ENCODE measurements at places on chromosomes 4 and X.

DNA sequence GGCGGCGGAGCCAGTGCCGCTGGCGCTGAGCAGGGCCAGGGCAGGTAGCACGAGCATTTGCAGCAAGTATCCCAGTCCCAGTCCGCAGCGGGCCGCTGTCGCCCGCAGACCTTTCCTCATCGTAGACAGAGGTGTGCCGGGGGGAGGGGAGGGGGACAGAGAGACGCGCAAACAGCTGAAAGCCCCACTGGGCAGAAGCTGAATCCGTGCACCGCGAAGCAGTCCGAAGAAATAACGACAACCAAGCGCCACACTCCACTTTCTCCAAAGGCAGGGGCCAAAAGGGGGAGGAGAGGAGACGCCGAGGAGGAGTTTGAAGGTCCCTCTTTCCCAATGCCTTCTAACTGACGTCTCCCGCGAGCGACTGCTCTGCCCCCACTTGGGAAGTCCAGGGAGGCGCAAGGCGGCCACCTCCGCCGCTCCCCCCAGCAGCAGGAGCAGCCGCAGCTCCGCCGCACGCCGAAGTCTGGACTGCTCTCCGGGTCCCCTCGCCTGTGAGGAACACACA is at the start of gene UNC5C:
Gene UNC5C (minus strand): TSS at position 236 of the 508 bp plus-strand sequence.
- peak; percentile 77 for ATAC-seq

DNA sequence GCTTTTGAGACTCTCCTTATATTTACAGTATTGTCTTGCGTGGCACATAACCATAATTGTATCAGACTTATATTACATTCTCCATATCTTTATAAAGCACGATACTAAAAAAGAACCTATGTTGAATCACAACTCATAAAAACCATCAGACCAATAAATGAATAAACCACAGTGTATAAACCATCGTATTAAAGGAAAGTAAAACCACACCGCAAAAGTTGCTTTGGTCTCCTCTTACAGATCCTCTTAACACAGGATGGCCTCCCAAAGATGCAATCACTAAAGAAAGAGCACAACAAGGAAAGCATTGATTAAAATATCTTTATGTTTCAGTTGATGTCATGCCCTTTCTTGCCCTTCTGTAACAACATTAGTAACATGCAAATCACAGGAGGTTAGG is 437.9 kb downstream of the AFF2 start:
- no peak for ATAC-seq

- no peak for ATAC-seq
Observed at GRCh38 chr4:40270609-40271008, 64.5 kb upstream of the CHRNA9 start.

DNA sequence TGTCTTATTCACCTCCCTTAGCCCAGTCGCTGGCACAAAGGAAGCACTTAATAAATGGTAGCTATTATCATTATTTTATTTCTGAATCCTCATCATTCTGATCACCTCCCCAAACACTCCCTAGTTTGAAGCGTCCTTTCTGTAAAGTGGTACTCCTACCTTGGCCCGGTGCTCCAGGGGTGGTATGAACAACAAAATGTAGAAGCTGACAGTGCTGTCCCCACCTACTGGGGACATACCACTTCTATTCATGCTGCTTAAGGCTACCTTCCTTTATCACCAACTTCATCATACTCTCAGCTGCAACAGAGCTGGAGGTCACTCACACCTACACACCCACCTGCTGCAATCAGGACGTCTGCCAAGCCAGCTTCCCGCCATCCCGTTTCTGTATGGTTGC is 40.8 kb upstream of the APLN start:
- ATAC-seq, result no peak

- ATAC-seq, result no peak
Observed at GRCh38 chr4:20621476-20621875, 78.8 kb upstream of the PACRGL start.

- no peak for ATAC-seq
Observed at GRCh38 chr4:44662623-44663005, 11.2 kb upstream of the YIPF7 start.

GRCh38 chrX:13733506-13733905 is 914 bp downstream of the TRAPPC2 start:
- no peak for ATAC-seq

DNA sequence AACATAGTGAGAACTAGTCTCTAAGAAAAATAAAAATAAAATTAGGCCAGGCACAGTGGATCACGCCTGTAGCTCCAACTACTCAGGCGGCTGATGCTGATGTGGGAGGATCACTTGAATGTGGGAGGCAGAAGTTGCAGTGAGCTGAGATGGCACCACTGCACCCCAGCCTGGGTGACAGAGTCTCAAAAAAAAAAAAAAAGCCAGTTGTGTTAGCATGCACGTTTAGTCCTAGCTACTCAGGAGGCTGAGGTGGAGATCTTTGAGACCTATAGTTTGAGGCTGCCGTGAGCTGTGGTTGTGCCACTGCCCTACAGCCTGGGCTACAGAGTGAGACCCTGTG is 2.5 kb downstream of the DCK start:
- ATAC-seq, result no peak

DNA sequence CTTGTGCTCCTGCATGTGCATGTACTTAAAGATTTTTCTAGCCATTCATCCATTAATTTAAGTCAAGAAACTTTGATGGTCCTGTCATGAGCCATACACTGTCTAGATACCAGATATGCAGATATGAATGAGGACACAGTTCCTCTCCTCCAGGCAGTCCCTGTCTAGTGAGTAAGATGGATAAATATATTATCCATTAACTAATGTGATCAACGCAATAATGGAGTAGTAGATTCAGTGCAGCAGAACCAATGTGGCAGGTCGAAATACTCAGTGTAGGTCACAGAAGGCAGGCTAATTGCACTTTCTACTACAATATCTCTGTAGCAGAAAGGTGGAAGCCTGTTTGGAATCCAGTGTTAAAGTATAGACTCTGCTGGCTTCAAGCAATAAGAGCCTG is 112.5 kb downstream of the PCDH7 start:
- ATAC-seq, result no peak

DNA sequence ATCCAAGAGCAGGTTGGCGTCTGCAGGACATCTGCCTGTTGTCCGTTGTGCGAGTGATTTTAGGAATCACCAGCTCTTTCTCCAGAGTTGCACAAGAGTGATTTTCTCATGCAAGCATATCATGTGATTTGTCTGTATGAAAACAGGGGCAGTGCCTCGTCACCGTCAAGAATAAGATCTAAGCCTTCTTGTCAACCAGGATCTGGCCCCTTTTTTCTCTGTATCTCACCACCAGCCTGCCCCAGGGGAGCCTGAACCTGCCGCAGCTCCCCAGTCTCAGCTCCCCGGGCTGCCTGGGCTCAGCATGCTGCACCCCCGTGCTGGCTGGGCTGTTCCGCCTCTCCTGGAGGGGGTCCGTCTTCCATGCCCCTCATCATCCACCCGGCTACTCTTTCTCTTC is 90.5 kb downstream of the STOX2 start:
- ATAC-seq, result no peak

DNA sequence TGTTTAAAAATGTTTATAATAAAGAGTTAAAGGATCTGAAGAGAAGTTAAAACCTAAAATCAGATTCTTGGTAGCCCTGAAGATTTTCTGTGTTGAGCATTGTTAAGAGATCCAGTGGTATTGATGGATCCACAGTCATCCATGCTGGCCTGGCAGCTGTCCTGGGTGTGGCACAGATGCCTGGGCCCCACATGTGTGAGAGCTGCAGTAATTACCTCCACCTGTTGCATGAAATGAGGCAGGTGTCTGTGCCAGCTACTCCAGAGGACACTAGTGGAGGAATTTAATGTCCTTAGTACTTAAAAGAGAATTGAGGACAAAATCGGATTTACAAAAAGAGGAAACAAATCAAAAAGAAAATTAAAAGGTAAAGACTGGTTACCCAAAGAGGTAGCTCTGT is 44.0 kb downstream of the MGST2 start:
- ATAC-seq, result no peak

- ATAC-seq, result no peak
Observed at GRCh38 chrX:132169554-132169953, 41.7 kb upstream of the FRMD7 start.

DNA sequence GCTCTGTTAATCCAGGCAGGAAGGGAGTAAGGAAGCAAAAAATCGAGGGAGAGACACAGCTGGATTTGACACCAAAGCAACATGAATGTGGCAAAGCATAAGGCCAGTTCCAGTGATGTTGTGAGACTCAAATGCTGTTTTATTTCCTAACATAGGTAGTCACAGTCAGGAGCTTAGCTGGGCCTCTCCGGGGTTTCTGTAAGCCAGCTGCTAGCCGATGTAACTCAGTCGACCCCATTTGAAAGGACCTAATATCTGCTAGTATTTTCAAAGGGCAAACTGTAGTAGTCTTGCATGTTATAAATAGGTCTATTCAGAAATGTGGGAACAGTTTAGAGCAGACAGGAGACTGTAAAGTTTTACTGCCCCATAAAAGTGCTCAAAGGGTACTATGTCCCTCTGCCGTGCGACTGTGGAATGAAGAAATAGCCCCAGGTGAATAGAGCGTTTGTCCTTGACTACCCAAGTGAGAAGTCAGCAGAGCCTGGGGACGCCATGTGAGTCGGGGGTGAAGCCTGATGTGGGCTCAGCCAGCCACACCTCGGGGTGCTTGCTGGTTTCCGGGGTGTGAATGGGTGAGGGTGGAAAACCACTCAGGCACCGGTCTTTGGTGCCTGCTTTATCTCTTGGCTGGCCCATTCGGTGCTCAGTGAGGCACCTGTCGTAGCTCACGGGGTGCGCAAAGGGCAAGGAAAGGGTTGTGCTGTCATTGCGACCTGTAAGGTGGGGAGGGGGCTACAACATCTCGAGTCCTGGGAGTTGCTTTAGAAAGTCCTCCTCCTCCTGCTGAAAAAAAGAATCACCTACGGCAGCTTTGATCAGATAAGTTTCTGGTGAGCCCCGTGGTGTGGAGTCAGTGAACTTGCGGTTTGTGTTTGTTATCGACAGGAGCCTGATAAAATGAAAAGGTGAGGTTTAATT is 745 bp downstream of the TRIM2 start:
- no peak for ATAC-seq

DNA sequence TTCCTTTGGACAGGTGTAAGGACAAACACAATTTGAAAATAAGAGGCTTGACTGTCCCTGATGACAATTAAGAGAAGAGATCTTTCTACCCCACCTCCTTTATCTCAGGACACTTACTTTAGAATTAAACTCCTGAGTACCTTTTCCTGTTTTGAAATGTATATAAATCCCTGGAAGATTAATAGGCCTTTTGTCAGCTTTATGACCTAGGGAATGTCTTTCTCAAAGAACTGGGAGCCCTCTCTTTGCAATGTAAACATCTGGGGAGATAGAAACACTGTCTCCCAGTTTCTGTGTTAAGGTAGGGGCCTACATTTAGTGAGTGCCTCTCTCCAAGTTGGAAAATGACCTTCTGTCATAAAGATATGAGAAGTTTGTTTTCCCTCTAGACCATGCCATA is 31.7 kb downstream of the AGA start:
- no peak for ATAC-seq

GRCh38 chrX:101550362-101550750 is at the start of gene ARMCX1:
TSS of gene ARMCX1 (plus strand) at chrX:101550547. CDS start at chrX:101552931, 2,384 bp downstream.
- ATAC-seq, result peak; percentile 92

GRCh38 chrX:27466051-27466450 is 2.9 kb upstream of the PPP4R3C start:
- no peak for ATAC-seq

DNA sequence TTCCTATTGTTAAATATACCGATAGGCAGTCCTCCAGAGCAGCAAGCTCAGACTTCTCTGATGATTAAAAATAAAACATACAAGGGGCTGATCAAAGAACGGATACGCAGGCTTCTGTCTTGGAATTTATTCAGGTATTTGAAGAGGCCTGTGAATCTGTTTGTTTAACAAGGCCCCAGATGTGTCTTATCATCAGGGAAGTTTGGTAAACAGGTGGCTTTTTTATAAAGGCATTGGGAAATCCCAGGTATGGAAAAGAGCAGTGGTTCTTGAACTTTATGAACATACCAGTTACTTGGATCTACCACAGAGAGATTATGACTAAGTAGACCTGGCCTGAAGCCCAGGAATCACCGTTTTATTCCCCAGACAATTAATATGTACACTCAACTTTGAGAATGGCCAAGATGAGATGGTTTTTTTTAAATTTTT is 47.9 kb downstream of the SOWAHB start:
- ATAC-seq, result peak; percentile 88

GRCh38 chr4:115233600-115233999 is 120.2 kb upstream of the NDST4 start:
- ATAC-seq, result no peak

GRCh38 chrX:49877397-49878101 is 1.7 kb upstream of the USP27X start:
- ATAC-seq, result no peak

DNA sequence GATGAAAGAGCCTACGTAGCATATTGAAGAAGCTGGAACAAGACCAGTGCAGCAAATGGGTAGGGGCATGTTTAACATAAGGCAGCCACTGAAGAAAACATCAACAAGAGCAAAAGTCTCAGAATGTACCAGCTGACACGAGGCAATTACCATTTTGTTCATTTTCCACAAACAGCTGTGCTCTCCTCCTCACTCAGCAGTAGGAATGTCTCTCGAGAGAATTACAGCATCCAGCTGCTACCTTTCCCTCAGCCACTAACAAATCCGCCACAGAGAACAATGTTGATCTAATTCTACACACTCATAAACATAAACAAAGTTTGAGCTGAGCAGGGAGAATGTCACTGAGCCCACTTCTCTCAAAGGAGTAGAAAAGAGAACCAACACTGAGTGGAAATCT is 68.0 kb downstream of the OPHN1 start:
- no peak for ATAC-seq

DNA sequence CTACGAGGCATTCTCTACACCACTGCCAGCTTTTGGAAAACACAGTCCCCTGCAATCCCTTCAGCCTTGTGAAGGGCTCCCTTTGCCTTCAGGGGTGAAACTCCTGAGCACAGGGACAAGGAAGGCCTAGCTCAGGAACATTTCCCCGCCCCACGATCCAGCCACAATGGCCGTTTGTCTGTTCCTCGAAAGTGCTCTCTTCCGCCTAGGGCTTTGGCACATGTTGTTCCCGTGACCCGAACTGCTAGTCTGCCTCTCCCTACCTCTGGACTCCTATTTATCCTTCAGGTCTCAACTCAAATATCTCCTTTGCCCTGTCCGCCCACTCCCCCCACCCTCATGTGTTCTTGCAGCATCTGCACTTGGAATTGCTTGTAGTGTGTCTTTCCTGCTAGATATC is 12.1 kb downstream of the FGD1 start:
- ATAC-seq, result no peak

DNA sequence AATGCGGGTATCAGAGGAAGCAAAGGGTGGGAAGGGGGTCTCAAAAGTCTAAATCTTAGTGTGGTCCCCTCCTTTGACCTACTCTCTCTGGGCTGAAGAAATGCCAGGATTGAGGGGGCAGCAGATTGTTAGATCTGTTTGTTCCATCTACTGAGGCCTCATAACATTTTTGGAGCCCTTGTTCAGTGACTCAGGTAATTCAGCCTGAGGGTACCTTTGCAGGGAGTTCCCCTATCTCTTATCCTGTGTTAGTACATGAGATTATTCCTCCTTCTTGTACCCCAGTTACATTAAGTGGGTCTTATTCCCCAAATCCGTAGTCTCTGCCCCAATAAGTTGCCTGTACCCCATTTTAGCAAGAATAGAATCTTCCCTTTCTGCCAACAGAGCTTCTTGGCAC is 79.0 kb downstream of the RTL9 start:
- ATAC-seq, result no peak

- ATAC-seq, result no peak
Observed at GRCh38 chr4:178090640-178091411, 648.6 kb upstream of the AGA start.

- no peak for ATAC-seq
Observed at GRCh38 chr4:150212927-150213326, 134.7 kb downstream of the DCLK2 start.

GRCh38 chrX:56221101-56221500 is 11.1 kb upstream of the KLF8 start:
- ATAC-seq, result no peak

GRCh38 chrX:130224810-130225209 is 43.9 kb downstream of the ZNF280C start:
- no peak for ATAC-seq

Measured in SK-N-SH treated with all-trans-retinoic acid at 6 μM for 48 hours (cell line).